ENCODE measurements at places on chromosomes 2 and 18.

- no peak for DNase-seq
Observed at GRCh38 chr2:163698857-163699256, 37.0 kb downstream of the FIGN start.

GRCh38 chr18:46350598-46351159 lies 246.5 kb downstream of the HAUS1 start:
- no peak for DNase-seq

GRCh38 chr2:195003881-195004471 lies 653.0 kb upstream of the SLC39A10 start:
- no peak for DNase-seq

- no peak for DNase-seq
Observed at GRCh38 chr2:52386433-52387030, 1354.6 kb upstream of the NRXN1 start.

DNA sequence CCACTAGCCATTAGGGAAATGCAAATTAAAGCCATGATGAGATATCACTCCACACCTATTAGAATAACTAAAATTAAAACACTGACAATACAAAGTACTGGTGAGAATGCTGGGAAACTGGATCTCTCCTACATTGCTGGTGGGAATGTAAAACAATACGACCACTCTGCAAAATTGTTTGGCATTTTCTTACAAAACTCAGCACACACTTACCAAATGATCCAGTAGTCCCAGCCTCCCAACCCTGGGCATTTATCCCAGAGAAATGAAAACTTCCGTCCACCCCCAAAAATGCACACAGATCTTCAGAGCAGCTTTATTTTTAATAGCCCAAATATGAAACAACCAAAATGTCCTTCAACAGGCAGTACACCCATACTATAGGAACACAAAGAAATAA lies 8.9 kb upstream of the TMSB10 start:
- no peak for DNase-seq

- no peak for DNase-seq
Observed at GRCh38 chr2:156826341-156826933, 390.3 kb downstream of the GPD2 start.
